T follicular helper cell (primary cell): ENCODE measurements at places on chromosomes 5 and 9.

DNA sequence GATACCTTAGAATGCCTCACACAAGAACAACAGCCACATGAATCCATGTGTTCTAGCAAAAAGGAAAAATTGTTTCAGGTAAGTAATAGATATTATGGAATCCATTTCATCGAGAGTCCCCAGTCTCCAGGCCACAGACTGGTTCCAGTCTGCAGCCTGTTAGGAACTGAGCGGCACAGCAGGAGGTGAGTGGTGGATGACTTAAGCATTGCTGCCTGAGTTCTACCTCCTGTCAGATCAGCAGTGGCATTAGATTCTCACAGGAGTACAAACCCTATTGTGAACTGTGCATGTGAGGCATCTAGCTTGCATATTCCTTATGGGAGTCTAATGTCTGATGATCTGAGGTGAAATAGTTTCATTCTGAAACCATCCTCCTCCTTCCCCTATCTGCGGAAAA is 207.0 kb downstream of the CSNK1G3 start:
- no peak for DNase-seq

- DNase-seq, result no peak
Observed at GRCh38 chr5:132273631-132274030, 16.1 kb downstream of the PDLIM4 start.

DNA sequence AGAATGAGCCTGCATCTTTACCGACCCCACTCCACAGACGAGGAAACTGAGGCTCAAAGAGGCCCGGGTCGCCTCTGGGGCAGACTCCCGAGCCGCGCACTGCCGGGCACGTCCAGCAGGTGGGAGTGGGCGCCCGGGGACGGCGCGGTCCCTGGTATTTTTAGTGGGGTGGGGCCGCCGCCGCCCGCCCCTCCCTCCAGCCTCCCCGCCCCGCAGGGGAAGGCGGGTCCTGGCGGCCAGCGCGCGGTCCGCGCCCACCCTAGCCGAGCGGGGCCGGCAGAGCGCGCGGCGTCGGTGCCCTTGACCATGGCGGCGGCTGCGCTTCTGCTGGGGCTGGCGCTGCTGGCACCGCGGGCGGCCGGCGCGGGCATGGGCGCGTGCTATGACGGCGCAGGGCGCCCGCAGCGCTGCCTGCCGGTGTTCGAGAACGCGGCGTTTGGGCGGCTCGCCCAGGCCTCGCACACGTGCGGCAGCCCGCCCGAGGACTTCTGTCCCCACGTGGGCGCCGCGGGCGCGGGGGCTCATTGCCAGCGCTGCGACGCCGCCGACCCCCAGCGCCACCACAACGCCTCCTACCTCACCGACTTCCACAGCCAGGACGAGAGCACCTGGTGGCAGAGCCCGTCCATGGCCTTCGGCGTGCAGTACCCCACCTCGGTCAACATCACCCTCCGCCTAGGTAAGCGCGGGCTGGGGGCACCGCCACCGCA is at the start of gene LAMC3:
TSS of gene LAMC3 (plus strand) at position 266 of the 710 bp plus-strand sequence. CDS start at position 307, 41 bp downstream.
- DNase-seq, result no peak

- DNase-seq, result no peak
Observed at GRCh38 chr9:96383165-96383942, at the start of gene SLC35D2. TSS of gene SLC35D2 (minus strand) at chr9:96383711. CDS start at chr9:96383634, 77 bp downstream.

DNA sequence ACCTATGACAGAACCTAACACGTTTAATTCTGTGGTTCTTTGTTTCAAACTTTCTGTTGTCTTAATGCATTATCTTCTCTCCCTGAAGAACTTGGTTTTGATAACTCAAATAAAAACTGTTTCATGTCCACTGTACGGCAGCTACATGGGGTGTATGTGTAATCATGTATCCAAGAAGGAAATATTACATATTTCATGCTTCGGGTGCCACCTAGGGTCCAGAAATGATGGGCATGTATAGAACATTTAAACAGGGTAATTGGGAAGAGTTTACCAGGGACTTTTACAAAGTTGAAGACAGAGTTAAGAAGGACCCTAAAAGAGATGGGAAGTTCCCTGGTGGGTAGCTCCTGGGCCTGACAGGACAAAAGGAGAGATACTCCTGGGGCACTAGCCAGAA is 291.3 kb downstream of the FBXL7 start:
- no peak for DNase-seq

- DNase-seq, result no peak
Observed at GRCh38 chr5:42366051-42366450, 57.2 kb upstream of the GHR start.

- DNase-seq, result no peak
Observed at GRCh38 chr9:8660383-8660782, 860.8 kb upstream of the DMAC1 start.

DNA sequence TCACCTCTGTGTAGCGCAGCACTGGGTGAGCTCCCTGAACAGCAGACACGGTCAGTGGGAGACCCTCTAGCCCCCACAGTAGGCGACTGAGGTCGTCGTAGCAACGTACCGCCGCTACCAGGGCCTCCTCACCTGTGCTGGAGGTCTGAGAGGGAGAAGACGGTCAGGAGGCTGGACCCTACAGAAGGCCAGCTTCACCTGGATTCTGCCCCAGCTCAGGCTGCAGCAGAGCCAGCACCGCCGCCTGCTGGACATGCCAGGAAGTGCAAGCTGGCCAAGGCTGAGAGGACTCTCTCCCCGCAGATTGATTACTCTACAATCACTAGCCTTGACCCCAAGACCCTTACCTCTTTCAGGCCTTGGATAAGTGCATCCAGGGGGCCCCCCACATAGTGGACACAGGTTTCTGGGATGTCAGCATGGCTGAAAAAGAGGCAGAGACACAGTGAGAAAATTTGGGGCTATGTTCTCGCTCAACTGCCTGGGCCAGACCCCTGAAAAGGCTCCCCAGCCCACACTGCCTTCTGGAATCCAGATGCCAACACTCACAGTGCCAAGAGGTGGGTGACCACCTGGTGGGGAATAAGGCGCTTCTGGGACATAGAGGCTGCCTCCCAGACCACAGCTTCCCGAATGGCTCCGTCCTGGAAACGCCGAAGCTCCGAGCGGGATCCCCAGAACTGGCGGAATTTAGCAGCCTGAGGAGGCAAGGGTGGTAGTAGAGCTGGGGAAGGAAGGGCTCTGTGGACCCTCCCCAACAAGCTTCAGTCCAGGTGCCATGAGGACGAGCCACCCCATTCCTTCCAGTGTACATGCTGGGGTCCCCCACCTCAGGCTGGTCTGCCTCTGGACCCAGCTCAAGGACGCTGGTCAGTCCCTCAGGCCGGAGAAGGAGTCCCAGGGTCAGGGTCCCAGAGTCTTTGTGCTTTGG is 6.9 kb downstream of the NOL6 start:
- peak; percentile 64 for DNase-seq

DNA sequence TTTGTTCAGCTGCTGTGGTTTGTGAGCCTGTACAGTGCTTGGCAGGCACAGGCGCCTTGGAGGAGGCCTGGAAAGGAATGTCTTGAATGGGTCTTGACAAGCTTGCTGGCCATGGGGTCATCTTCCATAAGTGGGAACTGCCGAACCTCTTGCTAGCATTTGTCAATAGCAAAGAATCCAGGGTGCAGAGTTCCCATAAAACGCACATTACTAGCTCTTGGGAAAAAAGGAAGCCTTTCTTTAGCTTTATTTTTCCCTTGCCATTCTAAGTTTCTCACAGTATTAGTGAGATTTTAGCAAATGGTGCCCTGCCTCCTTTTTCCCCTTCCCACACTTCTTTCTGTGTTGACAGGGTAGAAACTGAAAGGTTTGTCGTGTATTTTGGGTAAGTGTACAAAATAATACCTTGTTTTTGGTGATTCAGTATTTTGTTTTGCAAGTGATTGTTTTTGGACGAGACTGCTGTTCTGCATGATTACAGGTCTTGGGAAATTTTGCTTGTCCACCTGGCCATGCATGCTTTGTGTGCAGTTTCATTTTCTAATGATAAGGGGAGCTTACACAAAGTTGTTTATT is 82.0 kb downstream of the ADGRV1 start:
- DNase-seq, result no peak

DNA sequence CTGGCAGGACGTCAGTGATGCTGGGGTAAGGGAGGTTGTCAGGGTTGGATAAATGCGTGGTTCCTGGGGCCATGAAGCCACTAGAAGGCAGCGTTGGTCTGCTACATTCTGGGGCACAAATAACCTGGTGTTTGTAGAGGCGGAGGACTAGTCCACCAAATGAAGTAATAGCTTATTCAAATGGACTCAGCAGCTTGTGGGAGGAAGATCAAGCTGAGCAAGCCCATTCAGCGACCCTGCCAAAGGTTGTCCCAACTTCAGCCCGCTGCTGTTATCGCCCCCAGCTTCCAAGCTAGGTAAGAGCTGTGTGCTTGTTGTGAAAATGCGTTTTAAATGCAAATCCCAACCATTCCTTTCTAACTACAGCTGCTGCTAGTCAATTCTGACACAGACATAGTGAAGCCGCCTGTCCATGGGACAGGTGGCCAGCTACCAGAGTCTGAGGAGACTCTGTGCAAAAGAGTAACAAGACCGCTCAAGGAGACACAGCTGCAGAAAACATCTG is 7.6 kb upstream of the FAM240B start:
- no peak for DNase-seq

- DNase-seq, result no peak
Observed at GRCh38 chr5:56349461-56349860, 116.3 kb upstream of the ANKRD55 start.

GRCh38 chr5:52844885-52845284 is 57.2 kb downstream of the ITGA1 start:
- no peak for DNase-seq

- DNase-seq, result no peak
Observed at GRCh38 chr5:16862777-16863176, 73.3 kb downstream of the MYO10 start.

DNA sequence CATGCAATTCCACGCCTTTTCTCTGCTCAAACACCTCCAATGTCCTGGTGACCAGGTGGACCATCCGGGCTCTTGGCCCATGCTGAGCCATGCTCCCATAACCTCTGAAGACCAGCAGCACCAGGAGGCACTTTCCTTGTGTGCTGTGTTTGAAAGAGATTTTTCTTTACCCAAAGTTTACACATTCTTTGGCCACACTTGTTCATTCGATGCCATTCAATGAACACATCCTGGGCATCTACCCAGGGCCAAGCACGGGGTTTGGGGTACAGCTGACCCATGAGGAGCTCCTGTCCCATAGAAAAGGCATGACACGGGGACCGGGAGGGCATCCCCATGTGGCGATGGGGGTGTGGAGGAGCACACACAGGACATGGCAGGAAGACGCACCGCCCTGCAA is 77.1 kb upstream of the IRX1 start:
- DNase-seq, result no peak

DNA sequence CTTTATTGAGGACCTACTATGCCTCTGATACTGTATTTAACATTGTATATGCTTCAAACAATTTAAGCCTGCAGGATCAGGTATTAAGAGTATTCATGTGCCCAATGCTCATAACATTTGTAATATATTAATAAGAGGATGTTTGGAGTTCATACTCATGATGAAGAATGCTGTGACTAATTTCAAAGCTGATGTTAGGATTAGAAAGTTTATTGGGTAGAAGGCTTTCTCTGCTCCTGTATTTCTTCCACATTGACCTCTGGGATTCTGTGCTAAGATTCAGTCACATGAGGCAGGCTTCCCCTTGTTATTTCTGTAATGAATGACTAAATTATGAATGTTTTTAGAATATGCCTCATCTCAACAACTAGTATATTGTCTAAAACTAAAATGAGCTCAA is 456.4 kb downstream of the NFIB start:
- DNase-seq, result no peak

DNA sequence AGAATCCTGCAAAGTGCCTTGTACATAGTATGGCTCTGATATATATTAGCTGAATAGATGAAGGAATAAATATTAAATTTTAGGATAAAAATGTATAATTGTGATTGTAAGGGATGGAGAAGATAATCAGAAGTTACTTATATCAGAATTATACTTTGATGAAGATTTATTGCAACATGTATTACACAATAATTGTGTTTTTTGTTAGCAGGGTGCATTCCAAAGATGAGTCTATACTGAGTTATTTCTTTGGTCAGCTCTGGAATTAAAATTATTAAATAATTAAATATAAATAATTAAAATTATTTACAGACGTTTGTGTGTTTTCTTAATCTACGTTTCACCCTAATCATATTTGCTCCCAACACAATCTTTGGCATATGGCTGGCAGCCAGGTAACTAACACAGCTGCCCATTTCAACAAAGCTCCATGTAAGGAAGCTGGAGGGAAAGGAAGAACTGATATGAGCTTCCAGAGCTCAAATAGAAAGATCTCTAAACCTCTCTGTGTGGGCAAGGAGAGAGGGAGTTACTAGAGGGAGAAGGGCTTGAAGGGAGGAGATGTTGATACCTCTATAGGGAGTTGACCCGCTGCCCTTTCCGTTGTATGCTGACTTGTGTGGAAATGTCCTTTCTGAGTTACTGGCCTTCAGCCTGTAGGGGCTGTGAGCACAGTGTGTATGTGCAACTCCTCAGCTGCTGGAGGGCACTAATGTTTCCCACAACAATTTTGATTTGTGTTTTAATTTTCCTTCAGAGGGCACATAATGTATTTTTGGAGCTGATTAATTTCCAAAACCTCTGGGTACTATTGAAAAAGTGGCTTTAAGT is 403.4 kb downstream of the MAN2A1 start:
- no peak for DNase-seq

DNA sequence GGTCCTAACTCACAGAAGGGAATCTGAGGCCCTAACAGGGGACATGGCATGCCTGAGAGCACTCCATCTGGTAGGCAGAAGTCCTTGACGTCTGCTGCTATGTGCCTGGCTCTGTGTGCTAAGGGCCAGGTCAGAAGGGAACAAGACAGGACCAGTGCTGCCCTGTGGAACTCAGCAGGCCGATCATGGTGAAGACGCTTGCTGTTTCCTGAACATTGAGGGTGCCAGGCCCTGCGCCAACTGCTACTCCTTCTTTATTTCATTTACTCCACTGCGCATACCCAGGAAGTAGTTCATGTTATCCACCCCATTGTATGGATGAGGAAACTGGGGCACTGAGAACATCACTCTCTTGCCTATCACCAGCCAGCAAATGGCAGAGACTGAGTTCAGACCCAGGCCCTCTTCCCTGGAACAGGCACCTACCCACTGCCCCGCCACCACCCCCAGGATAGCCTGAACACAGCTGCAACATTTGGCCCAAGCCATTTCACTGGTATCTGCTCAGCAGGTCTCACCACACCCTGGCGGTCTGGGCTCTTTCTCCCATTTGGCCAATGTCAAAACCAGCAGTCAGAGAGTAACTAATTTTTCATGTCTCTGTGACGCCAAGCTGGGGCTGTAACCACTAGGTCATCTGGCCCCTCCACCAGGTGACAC is 24.8 kb upstream of the FOXI1 start:
- no peak for DNase-seq

DNA sequence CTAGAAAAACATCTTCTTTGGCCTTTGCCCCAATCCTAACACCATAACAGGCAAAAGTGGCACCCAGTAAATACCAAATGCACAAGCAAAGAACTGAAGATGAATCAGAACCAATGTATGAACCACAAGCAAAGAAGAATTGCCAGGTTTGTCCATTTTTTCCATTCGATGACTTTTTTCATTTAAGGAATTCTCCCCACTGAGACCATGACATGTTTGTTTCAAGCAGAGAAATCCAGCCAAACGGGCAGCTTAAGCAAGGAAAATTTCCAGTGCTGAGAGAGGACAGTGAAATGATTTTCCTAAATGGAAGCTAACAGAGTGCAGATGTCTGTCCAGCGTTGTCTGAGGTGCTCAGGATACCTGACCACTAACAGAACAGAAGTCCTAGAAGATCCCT is 203.7 kb downstream of the ADAMTS12 start:
- DNase-seq, result no peak

GRCh38 chr5:16965581-16965980 is 29.5 kb upstream of the MYO10 start:
- no peak for DNase-seq

- no peak for DNase-seq
Observed at GRCh38 chr5:141508798-141509611, 20.1 kb downstream of the PCDHGC5 start.

- DNase-seq, result no peak
Observed at GRCh38 chr9:106716820-106717219, 146.1 kb upstream of the ZNF462 start.
